ENCODE measurements at places on chromosomes 13 and 19. TPM values are rescaled to one million over a fixed set of nuclear protein-coding genes. Genes with fewer than 3 reads are reported as not detected.

FFAR2 gene
- total RNA-seq: 1.2 TPM

GRCh38 chr13:40585911-40586471 lies 80.5 kb downstream of the FOXO1 start:
- no peak for DNase-seq

IL27RA gene
- total RNA-seq: 1.9 TPM

- no peak for DNase-seq
These were observed 614 bp upstream of the PNMA8A start for GRCh38 chr19:46471811-46472543.

DNA sequence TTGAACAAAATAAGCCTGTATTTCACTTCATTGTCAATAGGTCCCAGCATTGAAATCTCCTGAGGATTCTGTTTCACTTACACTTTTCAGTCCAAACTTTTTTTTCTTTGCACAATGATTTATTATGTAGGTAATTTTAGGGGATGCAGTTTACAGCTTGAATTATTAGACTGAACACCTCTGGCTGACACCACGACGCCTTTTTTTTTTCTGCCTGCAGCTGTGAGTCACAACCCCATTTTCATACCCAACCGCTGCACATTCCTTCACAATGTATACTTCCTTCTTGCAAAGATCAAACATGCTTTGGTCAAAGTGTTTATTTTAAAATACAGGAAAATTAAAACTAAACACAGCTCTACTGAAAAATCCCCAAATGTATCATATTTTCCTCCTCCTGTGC lies 11.4 kb downstream of the ZIC2 start:
- no peak for DNase-seq

DNA sequence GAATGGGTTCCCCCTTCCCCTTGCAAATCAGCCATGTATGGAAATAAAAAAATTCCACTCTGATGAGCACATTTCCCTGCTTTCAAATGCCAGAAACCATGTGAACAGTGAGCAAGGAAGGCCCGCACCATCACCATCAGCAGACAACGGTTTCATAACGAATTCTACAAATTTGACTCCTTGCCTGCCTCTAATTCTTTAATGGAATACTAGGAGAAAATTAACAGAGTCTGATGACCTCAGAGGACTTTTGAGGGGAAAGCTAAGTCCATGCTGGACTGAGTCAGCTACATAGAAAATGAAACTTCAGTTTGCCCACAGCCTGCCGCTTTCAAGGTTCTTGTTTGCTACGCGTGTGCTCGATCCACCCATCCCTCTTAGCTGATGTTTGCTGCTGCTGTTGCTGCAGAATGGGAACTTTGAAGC lies 46.7 kb upstream of the KL start:
- DNase-seq: no peak

ZNF160 gene
- 20.4 TPM for total RNA-seq

GRCh38 chr13:81610644-81611043 lies 1269.7 kb upstream of the SPRY2 start:
- no peak for DNase-seq

DNA sequence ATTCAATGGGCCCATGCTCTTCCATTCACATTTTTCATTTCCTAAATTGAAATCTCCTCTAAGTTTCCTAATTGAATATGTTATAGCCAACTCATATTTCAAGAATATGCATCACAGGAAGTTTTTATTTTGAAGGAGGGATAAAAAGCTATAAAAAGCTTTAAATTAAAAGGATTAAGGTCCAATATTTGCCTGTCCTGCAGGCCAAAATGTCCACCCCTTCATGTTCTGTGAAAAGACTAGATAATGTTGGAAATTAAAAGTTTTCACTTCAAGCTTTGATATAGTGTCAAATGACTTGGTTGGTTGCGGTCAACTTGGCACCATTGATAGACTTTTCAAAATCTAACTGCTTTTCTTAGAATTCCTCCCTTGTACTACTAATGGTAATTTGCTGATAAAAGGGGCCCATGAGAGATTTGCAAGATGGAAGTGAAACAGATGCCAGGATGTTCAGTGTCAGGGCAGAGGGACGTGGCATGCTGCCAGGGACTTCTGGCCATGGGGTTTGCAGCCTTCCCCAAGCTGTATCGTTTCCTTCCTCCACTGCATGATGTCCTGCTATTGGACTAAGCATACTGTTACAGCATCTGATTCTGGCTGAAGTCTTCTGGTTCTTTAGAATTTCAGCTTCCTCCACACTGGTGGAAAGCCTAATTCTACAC lies 547.3 kb upstream of the MIR17HG start:
- no peak for DNase-seq

GRCh38 chr13:91097269-91097668 lies 250.2 kb upstream of the MIR17HG start:
- no peak for DNase-seq

GRCh38 chr13:49502954-49503353 lies 7.2 kb downstream of the PHF11 start:
- no peak for DNase-seq

DNA sequence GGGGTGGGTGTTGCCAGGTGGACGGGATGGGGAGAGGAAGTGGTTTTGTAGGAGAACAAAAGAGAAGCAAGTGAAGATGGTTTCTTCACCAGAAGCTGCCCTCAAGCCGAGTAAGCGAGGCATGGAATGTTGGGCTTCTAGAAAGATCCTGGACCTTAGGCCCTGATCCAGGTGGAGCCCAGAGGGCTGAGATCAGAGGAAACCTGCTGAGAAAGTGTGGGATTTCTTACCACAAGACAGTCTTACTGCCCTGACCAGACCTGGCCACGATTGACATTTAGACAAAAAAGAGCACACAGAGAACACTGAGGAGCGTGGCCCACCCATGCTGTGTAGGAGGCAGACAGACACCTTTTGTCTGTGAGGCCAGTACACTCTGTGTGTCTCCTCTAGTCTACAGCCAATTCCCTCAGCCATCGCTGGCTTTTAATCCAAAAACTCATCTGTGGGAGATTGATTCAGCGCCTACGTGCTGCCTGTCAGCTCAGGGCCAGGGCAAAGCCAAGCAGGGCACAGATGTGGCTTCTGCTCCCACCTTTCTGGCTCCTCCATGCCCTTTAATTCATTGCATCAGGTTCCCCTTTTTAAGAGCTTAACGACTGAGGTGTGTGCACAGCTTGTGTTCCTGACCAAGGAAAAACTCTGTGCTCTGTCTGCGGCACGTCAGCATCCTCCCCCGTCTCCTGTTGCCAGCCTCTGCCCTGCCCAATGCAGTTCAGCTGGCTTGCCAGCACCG lies 123.3 kb downstream of the AKAP11 start:
- DNase-seq: no peak

QPCTL gene
- total RNA-seq: 10.3 TPM

DNA sequence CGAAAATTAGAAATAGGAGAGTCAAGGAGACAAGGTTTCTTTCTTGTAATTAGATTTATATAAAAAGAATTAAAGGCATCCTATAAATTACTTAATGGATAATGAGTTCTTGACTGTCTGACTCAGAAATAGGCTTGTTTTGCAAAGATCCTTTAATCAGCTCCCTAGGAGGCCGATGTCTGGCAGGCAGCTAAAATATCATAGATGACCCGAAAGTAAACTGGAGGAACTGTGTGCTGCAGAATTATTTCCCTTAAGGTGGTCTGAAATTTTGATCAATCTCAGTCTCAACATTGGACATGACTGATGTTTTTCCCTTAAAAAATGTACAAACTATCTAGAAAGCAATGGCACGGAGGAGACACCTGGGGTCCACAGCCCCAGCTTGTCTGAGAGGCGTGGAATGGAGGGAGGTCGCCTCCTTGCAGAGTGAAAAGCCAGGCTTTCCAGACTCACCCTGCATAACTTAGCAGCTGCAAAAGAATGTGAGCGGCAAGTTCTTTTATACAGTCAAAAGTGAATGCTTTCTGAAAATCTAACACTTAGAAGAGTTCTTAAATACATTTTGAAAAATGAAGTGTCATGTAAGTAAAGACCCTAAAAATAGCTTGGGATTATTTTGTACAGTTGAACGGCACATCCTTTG lies 44.8 kb downstream of the MBNL2 start:
- no peak for DNase-seq

GRCh38 chr19:18975869-18976268 lies 34.9 kb upstream of the HOMER3 start:
- DNase-seq: no peak

STOML3 gene
- total RNA-seq: 0.12 TPM

ZNF471 gene
- 4.4 TPM for total RNA-seq

- no peak for DNase-seq
These were observed 17.0 kb upstream of the DOCK9 start for GRCh38 chr13:98994896-98995295.

DNA sequence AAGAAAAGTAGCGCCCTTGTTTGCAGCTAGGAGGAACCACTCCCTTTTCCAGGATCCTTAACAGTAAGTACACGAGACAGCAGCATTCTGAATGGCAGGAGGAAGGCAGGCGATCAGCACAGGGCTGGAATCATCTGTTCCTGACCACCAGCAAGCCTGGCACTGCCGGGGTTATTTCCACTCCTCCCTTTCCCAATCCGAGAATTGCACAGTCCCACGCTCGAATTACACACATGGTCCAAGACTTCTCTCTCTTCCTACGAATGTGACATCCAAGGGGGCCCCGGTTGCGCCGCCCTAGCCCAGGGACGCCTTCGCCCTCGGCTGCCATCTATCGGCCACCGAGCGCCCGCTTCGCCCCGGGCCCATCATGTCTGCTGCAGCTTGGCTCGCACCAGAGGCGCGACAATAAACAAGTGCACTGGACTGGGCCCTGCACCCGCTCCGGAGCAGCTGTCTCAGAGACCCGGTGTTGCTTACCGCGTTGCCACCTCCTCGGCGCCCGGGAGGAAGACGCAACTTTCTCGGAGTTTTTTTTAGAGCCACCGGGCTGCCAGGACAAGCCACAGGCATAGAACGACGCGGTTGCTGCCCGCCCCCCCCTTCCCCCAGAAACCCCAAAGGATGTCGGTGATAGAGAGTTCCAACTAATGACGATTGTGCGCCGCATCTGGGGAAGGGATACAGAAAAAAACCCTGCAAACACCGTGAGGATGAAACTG lies at the start of gene SLITRK5:
Gene SLITRK5 (plus strand): TSS at position 341 of the 722 bp plus-strand sequence. CDS start 4,018 bp downstream, outside the sequence.
- DNase-seq: peak; percentile 79

FCAR gene
- total RNA-seq: not detected

Data from left colon (tissue), 2 donors.